ENCODE measurements at places on chromosomes 2 and 18.

- no peak for DNase-seq
These were observed 1989.9 kb upstream of the CELF4 start for GRCh38 chr18:39555496-39555895.

DNA sequence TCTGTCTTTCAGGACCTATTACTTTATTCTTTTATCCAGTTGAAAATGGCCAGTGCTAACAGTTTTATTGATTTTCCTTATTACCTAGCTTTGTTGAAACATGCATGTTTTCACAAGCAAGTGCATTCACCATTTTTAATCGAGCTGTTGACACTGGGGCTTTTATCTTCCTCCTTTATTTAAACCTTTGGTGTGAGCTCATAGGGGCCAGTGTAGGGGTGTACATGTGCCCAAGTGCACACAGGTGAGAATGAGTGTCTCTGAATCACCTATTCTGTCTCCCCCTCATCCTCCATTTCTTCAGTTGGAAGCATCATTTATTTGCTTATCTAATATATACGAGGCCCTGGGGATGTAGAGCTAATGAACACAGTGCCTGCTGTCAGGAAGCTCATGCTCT lies 199.1 kb downstream of the PRKCE start:
- no peak for DNase-seq

GRCh38 chr2:23091900-23092299 lies 293.1 kb upstream of the KLHL29 start:
- DNase-seq, result no peak

GRCh38 chr2:68379184-68379708 lies 14.2 kb downstream of the PLEK start:
- no peak for DNase-seq

- DNase-seq, result no peak
These were observed 582.4 kb downstream of the CMPK2 start for GRCh38 chr2:6283259-6283658.

DNA sequence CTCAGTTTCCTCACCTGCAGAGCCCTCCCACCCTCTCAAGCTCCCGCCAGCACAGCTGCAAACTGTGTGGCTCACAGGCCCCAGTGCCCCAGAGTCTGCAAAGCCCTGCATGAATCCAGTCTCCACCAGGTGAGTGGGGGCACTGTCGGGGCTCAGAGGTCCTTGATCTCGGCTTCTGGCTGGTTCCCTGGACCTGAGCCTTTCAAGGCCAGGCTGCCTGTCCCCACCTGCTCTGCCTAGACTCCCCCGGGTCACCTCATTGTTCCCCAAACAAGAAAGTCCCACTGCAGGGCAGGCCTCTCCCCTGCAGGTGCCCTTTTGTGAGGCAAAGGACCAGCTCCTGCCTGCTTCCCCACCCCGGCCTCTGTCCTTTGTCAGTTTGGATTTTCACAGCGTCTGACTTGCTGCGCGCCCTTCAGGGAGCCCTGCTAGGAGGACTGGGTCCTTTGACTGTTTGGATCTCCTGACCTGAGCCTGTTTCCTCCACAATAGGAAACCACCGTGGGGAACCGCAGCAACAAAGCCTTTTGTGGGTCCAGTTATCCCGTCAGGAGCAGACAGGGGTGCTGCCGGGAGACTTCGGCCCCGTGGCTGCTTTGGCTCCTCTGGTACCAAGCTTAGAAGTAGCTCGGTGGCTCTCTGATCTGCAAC lies 200.5 kb upstream of the HDAC4 start:
- no peak for DNase-seq

DNA sequence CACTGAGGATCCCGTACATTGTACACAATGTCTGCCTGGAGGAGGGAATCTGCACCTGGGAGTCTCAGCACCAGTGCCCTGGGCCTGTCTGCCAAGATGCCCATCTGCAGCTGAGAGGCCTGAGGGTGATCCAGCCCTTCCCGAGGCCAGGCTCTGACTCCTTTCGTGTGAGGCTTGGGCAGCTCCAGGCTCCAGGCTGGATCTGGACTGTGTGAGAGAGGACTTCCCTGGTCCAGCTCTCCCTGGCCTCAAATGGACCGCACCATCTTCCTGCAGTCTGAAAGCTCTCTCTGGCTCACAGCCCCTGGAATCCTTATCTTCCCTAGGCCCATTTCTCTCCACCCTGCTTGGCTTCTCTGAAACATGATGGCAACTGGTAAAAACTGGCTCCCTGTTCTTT lies 324.6 kb downstream of the DYSF start:
- no peak for DNase-seq

DNA sequence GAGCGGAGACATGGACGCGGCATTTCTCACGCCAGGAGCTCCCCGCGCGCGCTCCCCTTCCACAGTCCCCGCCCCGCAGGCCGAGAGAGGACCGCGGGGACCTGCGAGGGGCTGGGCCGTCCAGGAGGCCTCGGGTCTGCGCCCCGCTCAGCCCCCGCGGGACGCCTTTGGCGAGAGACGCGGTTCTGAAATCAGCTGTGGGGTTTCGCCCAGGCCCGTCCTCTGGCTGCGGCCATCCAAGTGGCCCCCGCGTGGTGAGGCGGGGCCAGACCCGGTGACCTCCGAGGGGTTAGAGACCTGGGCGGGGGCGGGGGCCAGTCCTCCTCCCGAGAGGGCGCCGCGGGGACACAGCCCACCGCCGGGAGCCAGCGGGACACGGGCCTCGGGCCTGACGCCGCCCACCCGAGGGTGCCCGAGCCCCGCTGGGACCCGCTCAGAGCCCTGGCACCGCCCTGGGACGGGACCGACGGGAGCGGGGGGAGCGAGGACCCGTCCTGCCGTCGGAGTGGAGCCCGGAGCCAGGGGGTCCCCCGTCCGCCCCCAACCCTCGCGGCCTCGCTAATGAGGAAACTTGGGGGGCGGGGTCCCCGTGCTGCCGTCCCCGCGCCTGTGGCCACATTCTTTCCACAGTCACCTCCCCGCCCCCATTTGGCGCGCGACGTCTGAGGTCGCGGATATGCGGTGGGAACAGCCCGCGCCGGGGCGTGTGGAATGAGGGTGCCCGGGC lies 6.1 kb upstream of the SALL3 start:
- DNase-seq, result no peak

GRCh38 chr18:57150828-57151227 lies 3.9 kb downstream of the BOD1L2 start:
- DNase-seq, result peak; percentile 64

DNA sequence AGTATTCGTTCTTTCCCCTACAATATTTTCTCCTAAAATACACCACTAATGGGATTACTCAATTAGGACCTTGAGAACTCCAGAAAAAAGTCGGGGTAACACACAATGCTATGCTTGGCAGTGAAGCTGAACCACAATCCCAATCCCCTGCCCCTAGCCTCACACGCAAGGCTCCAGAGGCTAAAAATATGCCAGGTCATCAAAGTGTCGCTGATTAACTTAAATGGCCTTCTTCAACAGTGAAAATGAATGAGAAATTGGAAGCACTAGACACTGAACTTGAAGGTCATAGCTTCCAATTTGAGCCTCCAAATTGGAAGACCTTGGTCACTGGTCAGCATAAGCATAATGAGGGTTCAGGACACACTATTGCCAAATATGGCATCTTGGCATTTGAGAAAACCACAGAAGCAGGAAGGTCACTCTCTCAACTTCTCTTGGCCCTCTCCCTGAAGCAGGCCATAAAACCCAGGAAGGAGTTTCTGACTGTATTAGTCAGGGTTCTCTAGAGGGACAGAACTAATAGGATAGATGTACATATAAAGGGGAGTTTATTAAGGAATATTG lies 86.0 kb upstream of the SATB2 start:
- no peak for DNase-seq

DNA sequence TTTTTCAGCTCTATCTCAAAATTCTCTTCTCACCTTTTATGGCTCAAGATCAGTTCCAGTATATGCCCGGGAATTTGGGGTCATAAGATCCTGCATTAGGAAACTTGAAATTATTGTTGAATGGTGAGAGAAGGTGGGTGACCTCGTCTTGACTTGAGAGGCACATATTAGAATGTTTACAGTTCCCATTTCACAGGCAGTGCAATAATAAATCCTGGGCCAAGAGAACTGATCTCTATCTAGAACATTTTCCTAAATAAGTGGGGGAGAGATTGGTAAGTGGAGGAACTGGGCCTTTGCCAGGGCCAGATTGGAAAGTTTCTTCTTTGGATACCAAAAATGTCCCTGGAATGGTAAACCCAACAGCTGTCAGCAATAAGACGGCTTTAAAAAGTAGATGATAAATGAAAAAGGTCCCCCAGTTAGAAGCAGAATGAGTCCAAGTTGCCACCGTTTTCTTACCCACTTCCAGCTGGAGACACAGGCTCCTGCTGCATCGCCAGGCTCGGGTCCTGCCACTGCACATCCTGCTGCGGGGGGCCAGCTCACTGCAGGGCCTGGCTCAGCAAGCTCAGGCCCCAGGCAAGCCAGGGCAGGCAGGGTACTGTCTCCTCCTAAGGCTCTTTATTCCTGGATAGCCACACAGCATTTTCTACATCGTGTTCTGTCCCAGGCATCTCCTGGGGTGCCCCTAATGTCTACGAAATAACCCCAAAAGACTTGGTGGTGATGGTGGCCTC lies 126.4 kb upstream of the EPAS1 start:
- no peak for DNase-seq

GRCh38 chr2:12538138-12538694 lies 178.5 kb upstream of the TRIB2 start:
- DNase-seq, result no peak

DNA sequence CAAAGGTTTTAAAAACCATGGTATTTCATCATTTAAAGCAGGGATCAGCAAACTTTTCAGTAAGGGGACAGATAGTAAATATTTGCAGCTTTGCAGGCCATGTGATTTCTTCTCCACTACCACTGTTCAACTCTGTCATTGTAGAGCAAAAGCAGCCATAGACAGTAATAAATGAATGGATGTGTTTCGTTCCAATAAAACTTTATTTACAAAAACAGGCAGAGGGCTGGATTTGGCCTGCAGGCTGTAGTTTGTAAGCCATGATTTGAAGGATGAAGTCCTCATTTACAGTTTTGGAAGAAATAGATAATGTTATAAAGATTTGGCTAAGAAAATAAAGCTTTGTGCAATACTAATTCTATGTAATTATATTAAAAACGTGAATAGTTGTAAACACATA lies 1.8 kb downstream of the SERPINB12 start:
- DNase-seq, result no peak

GRCh38 chr2:78676921-78677696 lies 348.4 kb upstream of the REG3G start:
- DNase-seq, result no peak

GRCh38 chr18:76364282-76365259 lies 130.5 kb downstream of the ZNF516 start:
- DNase-seq, result no peak

DNA sequence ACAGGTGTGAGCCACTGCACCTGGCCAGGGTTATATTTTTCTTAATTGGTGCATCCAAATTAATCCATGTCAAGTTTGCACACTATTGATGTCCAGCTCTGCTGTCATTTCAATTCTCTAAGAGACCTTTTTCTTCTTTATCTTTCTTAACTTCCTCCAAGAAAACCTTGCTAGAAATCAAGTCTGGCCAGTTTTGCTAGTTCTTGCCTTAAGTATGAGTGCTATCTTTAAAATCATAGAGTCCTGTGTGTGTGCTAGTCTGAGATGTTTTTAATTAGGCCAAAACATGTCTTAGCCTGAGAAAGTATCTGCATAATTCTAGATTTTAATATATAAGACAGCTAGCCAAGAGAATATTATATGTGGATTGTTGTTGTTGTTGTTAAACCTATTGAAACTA lies 56.2 kb upstream of the SLC39A10 start:
- no peak for DNase-seq

GRCh38 chr2:113069676-113070605 lies 2.2 kb downstream of the IL1F10 start:
- no peak for DNase-seq

DNA sequence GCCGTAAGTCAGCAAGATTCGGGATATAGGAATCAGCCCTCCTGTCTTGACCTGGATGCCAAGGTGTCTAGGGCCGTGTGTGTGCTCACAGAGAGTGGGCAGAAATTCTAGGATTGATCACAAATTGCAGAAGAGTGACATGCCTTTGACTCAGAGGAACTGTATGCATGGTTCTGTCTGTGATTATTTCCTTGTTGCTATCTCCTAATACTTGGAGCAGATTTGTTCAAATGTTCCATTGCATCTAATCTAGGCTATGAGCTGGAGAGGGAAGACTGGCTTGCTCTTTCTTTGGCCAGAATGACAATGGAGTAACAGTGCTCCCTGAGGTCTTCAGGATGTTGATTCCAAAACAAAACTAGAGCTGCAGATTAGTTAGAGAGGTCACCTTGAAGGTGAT lies 115.0 kb downstream of the EN1 start:
- no peak for DNase-seq

GRCh38 chr2:60819155-60819862 lies 62.1 kb upstream of the REL start:
- DNase-seq, result no peak

DNA sequence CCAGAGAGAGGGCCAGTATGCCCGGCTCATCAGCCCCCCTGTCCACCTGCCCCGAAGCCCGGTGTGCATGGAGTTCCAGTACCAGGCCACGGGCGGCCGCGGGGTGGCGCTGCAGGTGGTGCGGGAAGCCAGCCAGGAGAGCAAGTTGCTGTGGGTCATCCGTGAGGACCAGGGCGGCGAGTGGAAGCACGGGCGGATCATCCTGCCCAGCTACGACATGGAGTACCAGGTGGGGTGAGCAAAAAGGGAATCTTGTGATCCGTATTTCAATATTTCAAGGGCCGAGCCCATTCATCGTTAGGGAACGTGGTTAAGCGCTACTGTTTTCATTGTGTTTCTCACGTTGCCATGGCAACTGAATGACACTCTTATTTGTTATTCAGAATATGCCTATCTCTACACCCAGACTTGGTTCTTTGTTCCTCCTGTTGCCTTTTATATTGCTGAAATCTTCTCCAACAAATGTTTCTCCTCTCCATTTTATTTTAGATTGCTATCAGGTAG lies 81.5 kb downstream of the NRP2 start:
- DNase-seq, result peak; percentile 22

GRCh38 chr18:47603158-47603557 lies 327.3 kb downstream of the SMAD2 start:
- no peak for DNase-seq

DNA sequence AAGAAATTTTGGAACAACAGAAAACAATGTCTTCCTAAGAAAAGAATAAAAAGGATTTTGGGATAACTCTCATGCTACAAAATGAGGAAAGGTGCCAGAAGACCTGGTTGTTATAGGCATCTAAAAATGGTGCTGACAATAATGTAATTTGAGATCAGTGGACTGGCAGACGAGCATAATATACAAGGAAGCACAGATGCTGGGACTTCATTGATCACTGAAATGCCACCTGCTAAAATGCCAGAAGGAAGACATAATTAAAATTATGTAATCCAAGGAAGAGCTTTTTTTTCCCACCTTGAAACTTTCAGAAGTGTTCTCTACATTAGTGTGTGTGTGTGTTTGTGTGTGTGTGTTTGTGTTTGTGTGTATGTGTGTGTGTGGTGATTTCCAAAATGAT lies 535.9 kb downstream of the XIRP2 start:
- DNase-seq, result no peak

Measured in NCI-H1092 treated with DMSO at 0.1 percent for 48 hours (cell line).